ENCODE measurements at places on chromosomes 4 and X.

GRCh38 chrX:39728025-39728424 lies 369.7 kb downstream of the BCOR start:
- DNase-seq = no peak

DNA sequence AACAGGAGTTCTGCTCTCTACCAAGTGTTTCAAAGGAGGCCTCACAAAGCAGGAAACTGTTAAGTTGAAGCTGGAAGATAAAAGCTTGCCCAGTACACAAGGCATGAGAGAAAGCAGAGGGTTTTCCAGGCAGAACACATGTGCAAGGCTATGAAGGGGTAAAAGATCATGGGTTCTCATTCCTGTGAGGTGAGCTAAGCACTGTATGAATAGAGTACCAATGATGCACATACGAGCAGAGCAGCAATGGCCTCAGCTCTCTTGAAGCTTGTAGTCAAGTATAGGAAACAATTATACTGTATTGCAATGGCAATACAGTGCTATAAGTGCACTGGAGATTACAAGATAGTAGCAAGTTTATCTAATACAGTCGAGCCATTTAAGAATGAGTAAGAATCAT lies 18.0 kb downstream of the TTC29 start:
- DNase-seq = no peak

- DNase-seq = no peak
Measured at GRCh38 chrX:74536832-74537371, 77.5 kb downstream of the RLIM start.

DNA sequence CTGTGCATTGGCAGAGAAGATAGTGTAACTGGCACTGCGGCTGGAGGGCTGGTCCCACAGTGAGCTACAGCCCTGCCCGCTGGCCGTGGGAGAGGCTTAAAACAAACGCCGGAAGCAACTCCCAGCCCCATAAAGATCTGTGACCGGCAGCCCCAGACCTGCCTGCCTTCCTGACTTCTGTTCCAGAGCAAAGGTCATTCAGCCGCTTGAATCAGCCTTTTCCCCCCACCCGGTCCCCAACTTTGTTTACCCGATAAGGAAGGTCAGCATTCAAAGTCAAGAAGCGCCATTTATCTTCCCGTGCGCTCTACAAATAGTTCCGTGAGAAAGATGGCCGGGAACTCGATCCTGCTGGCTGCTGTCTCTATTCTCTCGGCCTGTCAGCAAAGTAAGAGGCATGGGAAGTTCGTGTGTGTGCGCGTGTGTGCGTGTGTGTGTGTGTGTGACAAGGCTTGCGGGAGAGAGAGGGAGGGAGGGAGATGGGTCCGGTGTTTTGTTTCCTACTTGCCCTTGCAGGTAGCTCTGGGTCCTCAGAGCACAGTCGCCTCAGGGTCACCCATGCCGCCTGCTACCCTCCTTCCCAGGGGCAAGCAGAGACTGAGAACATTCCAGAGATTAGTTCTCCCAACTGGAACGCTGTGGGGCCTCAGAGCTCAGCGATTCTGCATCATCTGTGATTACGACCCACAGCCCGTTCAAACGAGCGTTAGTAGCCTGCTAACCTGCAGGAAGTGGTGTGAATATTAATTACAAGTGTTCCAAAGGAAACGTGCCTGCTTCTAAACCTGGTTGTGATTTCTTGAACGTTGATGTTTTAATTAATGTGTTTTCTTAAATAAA lies at the start of gene MGST2:
TSS of gene MGST2 (plus strand) at position 130 of the 840 bp plus-strand sequence. CDS start at position 331, 201 bp downstream.
- peak; percentile 34 for DNase-seq

- DNase-seq = no peak
Measured at GRCh38 chrX:150476164-150476699, 92.2 kb upstream of the MTM1 start.

DNA sequence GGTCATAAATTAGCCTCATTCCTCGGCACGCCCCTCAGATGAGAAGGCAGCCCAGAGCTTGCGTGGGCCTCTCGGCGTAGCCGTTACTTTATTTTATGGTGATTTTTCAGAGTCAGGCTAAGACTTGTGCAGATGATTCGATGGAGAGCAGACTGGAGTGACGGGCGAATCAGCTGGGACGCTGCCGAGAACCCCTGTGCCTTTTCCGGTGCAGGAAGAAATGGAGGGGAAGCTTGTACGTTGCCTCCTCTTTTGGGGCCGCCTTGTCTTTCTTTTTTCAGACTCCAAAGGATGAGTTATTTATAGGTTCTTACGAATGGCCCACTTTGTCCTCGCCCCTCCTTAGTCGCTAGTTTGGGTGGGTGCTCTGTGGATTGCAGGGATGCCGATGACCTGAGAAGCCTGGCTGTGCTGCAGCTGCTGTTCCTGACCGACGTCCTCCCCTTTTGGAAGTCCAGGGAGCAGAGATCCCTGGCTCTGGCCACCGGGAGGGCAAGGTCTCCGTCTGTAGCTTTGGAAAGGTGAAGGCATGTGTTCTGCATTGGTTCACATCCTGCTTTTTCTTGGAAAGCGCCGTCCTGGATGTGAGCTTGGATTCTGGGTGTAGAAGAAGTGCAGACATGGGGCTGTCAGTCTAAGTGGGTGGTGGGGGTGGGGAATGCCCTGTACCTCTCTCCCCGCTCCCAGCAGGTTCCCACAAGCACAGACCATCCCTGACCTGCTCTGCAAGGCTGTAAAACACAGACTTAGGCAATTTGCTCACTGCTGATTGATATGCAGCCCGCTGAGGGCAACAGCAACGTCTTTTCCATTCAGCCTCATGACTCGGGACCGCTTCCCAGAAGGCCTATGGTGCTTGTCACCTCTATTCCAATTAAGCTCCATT lies 9.3 kb downstream of the SORCS2 start:
- DNase-seq = no peak

DNA sequence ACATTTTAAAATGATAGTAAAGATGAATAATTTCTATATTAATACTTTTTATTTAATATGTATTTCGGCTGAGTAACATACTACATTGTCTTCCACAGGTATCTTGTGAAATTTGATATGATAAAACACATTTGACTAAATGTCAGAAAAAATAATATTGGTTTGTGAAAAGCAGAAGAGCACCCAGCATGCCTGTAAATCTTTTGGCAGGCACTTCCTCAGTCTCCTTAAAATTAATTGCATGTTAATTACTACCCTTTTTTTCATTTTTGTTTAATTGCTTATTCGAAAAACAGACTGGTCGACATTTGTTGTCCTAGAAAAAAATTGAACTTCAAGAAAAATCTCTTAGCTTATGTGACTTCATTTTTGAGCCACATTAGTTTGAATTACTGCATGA lies 40.6 kb downstream of the CLCN3 start:
- no peak for DNase-seq

GRCh38 chrX:103056902-103057301 lies 7.1 kb downstream of the BEX1 start:
- DNase-seq = no peak
